NCI-H1105 treated with DMSO at 0.1 percent for 48 hours (cell line): ENCODE measurements at places on chromosomes 6 and 20.
A peak's percentile ranks its signal among the peaks of the same experiment; 100 is the strongest.

- peak; percentile 94 for DNase-seq
Measured at GRCh38 chr20:57748601-57749130, 38.9 kb upstream of the PMEPA1 start.

- no peak for DNase-seq
Measured at GRCh38 chr20:52675375-52675774, 296.8 kb upstream of the TSHZ2 start.

DNA sequence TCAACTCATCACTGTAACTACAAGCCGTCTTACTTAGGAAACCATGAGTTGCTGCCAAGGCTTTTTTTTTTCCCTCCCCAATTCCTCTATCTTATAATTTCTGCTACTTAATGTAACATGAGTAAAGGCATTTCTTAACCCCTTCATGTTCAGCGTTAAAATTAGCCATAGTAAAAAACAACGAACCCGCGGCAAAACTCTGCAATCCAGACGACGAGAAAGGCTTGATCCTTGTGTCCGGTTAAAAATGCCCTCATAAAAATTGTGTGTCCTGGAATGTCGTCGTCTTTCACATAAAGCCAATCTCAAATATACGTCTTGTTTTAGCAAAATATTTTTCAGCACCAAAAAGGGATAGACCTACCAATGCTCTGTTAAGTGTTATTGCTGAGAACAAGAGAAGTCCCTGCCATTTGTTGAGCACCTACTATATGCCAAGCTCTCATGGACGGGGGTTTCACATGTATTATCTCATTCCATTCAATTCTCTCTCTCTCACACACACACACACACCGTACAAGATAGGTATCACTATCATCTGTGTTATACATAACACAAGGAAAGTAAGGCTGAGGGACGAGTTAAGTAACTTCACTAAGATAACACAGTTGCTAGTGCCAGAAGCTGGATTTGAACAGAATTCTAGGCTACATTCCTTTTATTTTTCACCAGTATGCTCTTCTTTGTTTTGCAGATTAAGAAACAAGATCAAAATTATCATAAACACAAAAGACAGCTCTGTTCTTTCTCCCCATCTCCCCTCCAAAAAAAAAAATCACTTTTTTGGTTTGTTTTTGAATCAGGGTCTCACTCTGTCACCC, 683 bp upstream of the ARHGAP18 start:
- no peak for DNase-seq

GRCh38 chr6:53042112-53042511, 23.1 kb upstream of the FBXO9 start:
- DNase-seq, result no peak

DNA sequence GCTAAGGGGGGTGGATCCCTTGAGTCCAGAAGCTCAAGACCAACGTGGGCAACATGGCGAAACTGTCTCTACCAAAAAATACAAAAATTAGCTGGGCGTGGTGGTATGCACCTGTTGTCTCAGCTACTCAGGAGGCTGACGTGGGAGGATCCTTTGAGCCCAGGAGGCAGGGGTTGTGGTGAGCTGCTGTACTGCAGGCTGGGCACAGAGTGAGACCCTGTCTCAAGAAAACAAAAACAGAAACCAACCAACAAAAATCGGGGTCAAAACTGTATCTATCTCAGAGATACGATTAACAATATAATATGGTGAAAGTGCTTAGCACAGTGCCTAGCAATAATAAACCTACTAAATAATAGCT, 20.7 kb upstream of the BCAS1 start:
- no peak for DNase-seq

- DNase-seq, result peak; percentile 87
Measured at GRCh38 chr20:3751675-3752385, 15.7 kb downstream of the ADISSP start.
